ENCODE measurements at places on chromosomes 13 and 19.

DNA sequence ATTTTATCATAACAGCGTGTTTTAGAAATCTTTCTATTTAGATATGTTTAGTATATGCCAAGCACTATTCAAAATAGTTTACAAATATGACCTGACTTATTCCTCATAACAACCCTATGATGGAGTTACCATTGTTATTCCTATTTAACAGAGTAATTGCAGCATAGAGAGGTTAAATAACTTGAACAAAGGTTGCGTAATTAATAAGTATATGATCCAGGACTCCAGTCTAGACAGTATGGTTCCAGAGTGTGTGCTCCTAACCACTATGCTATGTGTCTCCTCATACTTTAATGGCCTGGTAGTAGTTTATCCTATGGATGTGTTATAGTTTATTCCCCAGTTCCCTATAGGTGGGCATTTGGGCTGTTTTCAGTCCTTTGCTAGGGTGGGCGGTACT, 145.3 kb downstream of the PAN3 start:
- no peak for DNase-seq

- DNase-seq = no peak
These were observed 85.8 kb downstream of the ZC3H13 start for GRCh38 chr13:45966715-45967114.

- no peak for DNase-seq
These were observed 805.6 kb upstream of the ARGLU1 start for GRCh38 chr13:107373551-107373950.

GRCh38 chr19:33629826-33630375, 8.1 kb downstream of the CHST8 start:
- no peak for DNase-seq

DNA sequence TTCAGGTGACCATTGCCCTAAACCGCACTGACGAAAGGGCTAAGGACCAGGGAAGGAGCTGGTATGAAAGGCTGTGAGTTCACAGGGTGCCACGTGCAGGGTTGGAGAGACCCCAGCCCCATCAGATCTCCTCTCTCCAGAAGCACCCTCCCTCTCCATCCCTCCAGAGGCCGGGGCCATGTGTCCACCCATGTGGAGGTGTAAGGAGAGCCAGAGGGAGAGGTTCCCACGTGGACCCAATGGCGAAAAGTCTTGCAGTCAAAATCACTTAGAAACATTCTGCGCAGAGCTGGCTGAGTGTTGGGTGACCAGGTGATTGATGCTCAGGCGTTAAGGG, 168.3 kb downstream of the COL4A1 start:
- DNase-seq = no peak

- no peak for DNase-seq
These were observed 376.5 kb downstream of the KLF12 start for GRCh38 chr13:73757481-73758233.

GRCh38 chr19:29841559-29842367, 30.0 kb downstream of the CCNE1 start:
- no peak for DNase-seq

GRCh38 chr19:46515879-46516350, 20.2 kb upstream of the PNMA8B start:
- DNase-seq = no peak

- no peak for DNase-seq
These were observed 37.3 kb downstream of the TNFSF11 start for GRCh38 chr13:42611086-42611779.

GRCh38 chr13:20647758-20648157, 55.7 kb upstream of the IL17D start:
- DNase-seq = no peak

DNA sequence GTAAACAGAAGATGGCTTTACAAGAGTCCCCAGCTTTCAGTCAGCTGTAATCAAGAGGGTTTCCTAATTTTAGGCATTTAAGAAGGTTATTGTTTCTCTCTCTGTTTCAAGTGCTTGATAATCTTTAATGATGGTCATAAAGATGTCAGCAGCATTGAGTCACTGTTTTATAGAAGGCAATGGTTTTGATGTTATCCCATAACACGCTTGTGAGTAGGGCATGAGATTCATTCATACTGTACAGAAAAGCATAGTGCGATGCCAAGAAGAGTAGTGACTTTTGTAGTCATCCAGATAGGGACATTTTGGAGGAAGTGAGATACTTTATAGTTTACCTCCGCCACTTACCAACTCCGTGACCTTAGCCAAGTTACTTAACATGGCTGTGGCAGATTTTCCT, 364.2 kb upstream of the SLC10A2 start:
- no peak for DNase-seq

GRCh38 chr19:30441011-30441410, 68.8 kb downstream of the ZNF536 start:
- DNase-seq = no peak

GRCh38 chr19:38736413-38737280, 7.6 kb downstream of the CAPN12 start:
- no peak for DNase-seq

DNA sequence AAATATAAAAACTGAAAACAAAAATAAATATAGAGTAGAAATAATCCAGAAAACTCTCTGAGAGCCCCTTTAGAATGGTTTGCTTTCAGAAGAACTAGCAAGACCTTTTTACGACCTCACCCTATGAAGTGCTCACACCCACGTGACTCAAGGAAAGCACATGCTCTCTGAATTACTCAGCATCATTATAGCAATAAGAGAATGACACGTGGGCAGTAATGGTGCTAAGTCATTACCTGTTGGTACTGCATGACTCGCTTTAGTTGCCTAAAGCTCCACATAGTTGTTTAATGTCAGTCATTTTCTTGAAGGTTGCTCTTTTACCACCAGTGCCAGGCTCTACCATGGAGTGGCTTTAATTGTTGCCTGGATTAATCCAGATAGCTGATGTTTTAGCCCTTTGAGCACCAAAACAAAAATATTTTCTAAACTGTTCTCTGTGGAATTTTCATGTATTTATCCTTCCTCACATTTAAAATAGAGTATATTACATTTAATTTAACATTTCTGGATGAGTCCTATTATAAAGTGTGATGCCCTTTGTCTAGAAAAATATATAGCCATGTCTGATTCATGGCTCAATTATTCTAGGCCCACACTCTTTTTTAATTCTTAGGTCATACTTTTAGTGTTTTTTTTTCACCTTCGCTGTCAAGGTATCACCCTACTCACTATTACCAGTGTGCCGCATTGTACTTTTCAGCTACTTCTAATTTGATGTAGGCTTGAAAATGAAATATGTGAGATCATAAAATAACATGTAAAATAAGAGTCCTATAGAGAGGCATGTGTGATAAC, 56.8 kb downstream of the THSD1 start:
- DNase-seq = no peak

GRCh38 chr13:21683034-21683733, 12.3 kb downstream of the FGF9 start:
- no peak for DNase-seq

- DNase-seq = no peak
These were observed 1297.4 kb upstream of the MIR17HG start for GRCh38 chr13:90049989-90050671.

All from cortex of kidney (tissue), 1 donor.